Left renal cortex interstitium (tissue), 4 donors: ENCODE measurements at places on chromosomes 2 and 18. TPM values are rescaled to one million over a fixed set of nuclear protein-coding genes. Genes with fewer than 3 reads are reported as not detected.

MYCN gene
- 39.1 TPM for polyA plus RNA-seq

MOGAT1 gene
- not detected for polyA plus RNA-seq

KCNG2 gene
- 0.55 TPM for polyA plus RNA-seq

DNAH7 gene
- polyA plus RNA-seq: 5.3 TPM

SANBR gene
- polyA plus RNA-seq: 10.6 TPM

- no peak for DNase-seq
These were observed 125.1 kb upstream of the SH3BP4 start for GRCh38 chr2:234826681-234827080.

GRCh38 chr2:101083613-101084012 lies 67.6 kb downstream of the TBC1D8 start:
- no peak for DNase-seq

GRCh38 chr2:38907743-38908562 lies 18.3 kb downstream of the ARHGEF33 start:
- no peak for DNase-seq

- DNase-seq: no peak
These were observed 20.4 kb upstream of the DOK6 start for GRCh38 chr18:69380324-69380723.

DNA sequence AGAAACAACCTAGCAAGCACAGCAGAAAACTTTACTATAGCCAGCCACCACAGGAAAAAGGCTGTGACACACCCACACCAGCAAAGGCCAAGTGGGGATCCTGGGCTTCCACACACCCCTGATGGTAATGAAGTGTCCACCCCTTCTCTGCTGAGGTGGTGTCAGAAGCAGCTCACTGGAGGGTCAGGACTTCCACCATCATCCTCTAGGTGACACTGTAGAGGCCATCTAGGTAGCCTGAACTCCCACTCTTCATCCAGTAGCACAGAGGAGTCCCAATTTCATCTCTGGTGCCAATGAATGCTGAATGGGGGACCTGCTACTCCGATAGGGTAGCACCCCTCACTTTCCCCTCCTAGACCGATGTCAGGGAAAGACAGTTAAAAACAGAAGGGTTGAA lies 1544.4 kb downstream of the LRP1B start:
- no peak for DNase-seq

GRCh38 chr2:105143467-105144151 lies 97.9 kb upstream of the GPR45 start:
- DNase-seq: peak; percentile 20

- no peak for DNase-seq
These were observed 600.0 kb downstream of the SLC4A3 start for GRCh38 chr2:220227266-220227920.

DNA sequence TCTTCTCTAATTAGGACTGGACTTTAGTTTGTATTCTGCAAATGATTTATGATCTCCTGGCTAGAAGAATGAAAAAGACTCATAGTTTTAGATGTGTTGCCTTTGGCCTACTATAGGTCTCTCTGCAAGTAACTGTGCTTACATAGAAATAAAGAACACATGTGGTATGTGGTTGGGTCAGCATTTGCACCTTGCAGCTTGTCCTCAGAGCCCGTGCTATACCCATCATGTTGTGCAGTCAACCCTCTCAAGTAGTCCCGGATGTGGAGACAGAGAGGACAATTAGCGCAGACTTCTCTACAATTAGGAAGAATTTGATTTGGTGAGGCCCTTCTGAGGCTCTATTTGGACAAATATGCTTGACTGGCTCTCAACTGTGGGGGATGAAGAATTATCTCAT lies 203.7 kb upstream of the ITGA4 start:
- DNase-seq: no peak

GRCh38 chr2:10333247-10333613 lies 30.5 kb downstream of the HPCAL1 start:
- no peak for DNase-seq

DNA sequence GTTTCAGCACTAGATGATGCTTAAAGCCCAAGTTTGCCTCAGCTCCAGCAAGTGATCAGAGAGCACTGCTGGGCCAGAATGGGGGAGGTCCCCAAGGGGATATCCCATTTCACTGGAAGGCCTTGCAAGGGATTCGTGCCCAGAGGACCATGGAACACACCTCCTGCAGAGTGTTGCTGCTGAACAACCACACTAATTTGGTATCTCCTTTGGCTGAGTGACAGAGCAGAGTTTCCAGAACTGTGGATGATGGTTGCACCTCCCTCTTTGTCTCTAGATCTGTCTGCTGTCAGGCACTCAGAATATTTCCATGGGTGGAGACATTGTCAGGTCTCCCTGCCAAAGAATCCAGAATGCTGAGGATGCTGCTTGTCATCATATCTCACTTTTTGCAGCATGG lies 484.8 kb upstream of the NETO1 start:
- no peak for DNase-seq

DNA sequence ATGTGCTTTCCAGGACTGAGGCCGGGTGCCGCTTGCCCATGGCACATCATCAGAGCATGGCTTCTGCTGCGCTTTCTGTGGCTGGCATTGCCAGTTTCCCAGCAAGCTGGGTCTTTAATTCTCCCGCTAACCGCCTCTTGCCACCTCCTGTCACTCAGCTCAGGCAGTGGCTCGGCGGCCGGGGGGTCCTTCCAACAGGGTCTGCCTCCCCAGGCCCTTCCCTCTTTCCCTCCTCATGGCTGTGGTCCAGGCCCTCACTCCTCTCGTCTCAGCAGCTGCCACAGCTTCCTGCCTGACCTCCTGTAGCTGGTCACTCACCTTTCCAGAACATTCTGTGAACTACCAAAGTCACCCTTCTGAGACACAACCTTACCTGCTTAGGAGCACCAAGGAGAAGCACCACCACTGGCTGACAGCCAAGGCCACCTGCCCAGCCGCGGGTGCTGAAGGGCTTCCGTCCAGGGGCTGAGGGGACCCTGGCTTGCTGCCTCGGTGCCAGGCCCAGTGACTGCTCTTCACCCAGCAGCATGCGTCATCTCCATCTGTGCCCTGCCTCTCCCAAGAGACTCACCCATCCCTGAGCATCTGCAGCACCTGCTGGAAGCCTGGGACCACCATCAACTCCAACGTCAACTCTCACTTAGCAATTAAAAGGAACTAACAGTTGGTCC lies 22.6 kb downstream of the CHMP1B start:
- DNase-seq: no peak

DNA sequence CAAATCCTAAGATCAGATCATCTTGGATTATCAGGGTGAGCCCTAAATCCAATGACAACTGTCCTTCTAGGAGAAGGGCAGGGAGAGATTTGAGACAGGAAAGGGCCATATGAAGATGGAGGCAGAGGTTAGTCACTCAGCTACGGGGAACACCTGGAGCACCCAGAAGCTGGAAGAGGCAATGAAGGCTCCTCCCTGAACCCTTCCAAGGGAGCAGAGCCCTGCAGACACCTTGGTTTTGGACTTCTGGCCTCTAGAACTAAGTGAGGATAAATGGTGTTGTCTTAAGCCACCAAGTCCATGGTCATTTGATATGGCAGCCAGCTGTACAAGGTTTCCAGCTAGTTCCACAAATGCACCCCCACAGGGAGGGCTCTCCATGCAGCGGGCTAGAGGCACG lies 6.9 kb upstream of the PTPN2 start:
- no peak for DNase-seq
